ENCODE measurements at places on chromosomes 6 and 20. TPM values are rescaled to one million over a fixed set of nuclear protein-coding genes. Genes with fewer than 3 reads are reported as not detected.

DSP gene
- 79.3 TPM for polyA plus RNA-seq

UBD gene
- 2.0 TPM for polyA plus RNA-seq

TRIM38 gene
- 10.1 TPM for polyA plus RNA-seq

DNA sequence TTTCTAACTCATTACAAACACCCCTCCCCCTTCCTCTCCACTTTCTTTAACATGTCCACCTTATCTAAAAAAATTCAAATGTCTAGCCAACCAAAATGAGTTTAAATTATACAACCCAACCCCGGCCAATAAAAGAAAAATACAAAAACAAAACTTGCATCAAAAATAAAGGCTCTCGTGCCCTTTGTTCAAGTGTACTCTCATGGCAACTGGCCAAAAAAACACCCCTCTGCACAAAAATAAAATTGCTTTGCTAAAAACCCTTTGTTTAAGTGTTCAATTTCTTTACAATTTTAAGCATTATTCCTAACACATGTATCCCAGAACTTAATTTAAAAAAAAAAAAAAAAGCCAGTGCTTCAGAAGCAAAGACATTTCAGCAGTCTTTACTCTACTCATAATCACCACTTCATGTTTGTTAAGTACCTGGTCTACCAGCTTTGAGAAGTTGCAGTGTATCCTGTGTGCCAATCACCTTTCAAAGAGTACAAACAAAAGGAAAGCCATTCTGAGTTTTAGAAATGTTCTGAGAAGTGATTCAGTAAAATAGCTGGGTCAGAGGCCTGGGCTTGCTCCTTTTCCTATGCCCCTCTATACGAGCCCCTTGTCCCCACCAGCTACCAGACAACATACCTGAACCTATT is 87.5 kb downstream of the MDN1 start:
- DNase-seq, result no peak

TRERF1 gene
- 18.6 TPM for polyA plus RNA-seq

IMPG1 gene
- 0.52 TPM for polyA plus RNA-seq

GRCh38 chr20:40410028-40410427 is 279.0 kb downstream of the MAFB start:
- DNase-seq, result no peak

DNA sequence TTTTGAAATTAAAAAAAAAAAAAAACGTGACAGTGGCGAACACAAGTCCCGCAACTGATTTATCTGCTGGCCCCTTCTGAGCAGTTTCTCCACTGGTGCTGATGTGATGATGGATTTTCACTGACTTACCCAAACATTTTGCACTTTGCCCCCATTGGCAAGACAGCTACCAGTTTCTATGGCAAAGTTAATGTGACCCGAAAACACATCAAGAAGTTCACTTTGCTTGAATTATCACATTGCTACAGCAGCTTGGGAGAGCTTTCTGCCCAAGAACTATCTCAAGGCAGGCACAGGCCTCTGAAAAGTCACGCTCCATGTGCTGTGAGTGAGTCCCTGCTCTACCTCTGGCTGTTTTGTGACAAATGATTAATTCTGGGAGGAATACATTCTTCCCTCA is 127.9 kb upstream of the EDN1 start:
- DNase-seq, result no peak

DNA sequence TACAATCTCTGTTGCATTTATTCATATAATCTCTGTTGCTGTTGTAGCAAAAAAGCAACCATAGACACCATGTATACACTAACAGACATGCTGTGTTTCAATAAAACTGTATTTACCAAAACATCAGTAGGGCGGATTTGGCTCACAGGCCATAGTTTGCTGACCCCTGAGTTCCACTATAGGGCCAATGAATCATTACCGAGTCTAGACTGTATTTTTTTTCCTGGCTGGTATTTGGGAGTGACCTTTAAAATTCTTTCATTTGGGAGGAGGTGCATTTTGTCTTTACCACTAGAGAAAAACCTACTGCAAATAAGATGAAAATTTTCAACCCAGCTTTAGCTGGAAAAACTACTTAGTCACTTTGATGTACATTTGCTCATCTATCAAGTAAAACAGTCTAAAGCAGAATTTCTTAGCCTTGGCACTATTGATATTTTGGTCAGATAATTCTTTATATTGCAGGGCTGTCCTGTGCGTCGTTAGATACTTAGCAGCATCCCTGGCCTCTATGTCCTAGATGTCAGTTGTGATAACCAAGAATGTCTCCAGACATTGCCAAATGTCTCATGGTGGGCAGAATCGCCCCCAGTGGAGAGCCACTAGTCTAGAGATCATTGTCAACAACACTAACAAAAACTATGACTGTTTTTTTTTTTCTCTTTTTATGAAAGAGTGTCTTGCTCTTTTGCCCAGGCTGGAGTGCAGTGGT is 39.5 kb downstream of the DCBLD1 start:
- DNase-seq, result no peak

DNA sequence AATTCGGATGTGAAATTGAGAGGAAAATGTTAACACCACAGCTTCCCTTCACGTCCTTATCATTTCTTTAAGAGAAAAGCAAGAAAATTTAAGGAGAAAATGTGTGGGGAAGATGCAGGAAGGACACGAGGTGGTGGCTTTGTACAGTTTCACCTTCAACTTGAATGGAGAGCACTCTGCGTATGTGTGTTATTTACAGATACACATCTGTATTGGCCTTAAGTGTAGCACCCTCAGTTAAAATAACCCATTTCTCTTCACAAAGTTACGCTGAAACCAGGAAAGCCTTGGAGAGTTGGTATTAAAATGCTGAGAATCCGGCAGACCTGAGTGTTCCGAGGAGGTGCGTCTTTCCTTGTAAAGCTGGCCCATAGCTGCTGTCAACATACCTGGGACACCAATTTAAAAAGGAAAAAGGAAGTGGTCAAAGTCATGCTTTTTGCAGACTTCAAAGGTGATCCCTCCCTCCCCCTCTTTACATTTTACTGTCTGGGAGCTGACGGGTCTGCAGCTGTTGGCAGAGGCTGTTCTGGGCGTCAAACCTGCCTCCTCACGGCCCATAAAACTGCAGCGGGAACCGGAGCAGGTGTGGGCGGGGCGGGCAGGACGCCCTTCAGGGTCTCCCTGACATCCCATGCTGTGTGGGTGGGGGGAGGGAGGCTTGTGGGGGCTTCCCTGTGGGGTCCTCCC is 61.3 kb upstream of the TBXT start:
- no peak for DNase-seq

- DNase-seq, result no peak
Observed at GRCh38 chr6:157438611-157439111, 57.7 kb downstream of the ZDHHC14 start.

OTOR gene
- not detected for polyA plus RNA-seq

DNA sequence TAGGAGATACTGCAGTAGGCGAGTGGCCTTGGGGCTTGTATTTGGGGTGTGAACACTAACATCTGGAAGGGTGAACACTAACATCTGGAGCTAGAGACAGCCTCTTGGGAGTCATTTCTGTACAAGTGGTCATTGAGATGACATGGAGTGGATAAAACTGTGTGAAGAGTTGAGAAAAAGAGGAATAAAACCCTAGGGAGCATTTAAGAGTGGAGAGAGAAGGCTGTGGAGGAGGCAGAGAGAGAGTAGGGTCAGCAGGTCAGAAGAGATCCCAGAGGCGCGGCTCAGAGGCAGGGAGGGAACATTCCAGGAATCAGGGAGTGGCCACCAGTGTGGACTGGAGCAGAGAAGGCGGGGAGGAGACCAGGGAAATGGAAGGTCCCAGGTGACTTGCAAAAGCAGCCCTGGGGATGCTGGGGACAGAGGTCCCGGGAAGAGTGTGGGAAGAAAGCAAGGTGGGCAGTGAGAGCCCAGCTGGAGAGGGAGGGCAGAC is 202.0 kb upstream of the RNF24 start:
- no peak for DNase-seq

- no peak for DNase-seq
Observed at GRCh38 chr6:167093922-167094432, 28.9 kb upstream of the CCR6 start.

HLA-C gene
- polyA plus RNA-seq, result 72.5 TPM

- DNase-seq, result no peak
Observed at GRCh38 chr6:121531658-121532169, 96.3 kb downstream of the GJA1 start.

DPPA5 gene
- not detected for polyA plus RNA-seq

COL12A1 gene
- 1,684 TPM for polyA plus RNA-seq

- no peak for DNase-seq
Observed at GRCh38 chr6:109927052-109927451, 51.1 kb upstream of the GPR6 start.

DNA sequence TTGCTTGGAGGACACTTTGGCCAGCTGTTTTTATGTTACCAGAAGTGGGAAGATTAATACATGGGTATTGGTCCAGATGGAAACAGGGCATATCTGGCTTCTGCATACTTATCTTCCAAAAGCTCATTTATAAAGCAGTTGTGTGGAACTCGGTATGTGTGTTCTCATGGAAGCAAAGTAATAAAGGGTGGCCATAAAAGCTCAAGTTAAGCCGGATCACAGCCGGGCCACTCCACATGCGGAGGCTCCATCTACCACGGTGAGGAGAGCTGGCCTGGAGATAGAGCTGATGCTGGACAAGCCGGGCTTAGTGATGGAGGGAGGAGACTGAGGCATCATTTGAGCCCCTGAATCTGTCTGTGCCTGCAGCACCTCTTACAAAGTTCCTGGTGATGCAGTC is 38.6 kb upstream of the KIF16B start:
- no peak for DNase-seq

MAVS gene
- 18.8 TPM for polyA plus RNA-seq

Data from left renal pelvis (tissue), 4 donors.